ENCODE measurements at places on chromosomes 3 and 15.

- DNase-seq: no peak
Observed at GRCh38 chr3:196236223-196236622, 19.9 kb downstream of the SLC51A start.

DNA sequence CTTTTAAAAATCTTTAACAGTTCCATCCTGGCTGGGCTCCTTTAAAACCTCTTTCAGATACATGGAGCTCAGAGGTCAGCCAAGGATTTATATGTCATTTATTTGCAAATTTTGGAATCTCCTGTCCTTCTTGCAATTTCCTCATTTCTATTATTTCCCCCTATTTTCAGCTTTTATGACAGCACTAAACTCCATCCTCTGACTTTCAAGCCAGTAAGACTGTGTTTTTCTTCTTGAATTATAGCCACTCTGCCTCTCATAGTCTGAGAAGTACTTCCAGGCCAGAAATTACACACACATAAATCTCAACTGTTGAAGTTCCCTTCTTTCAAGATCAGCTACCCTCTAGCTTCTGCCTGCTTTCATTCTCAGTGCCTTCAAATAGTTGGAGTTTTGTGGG is 73.2 kb downstream of the IQCH start:
- no peak for DNase-seq

DNA sequence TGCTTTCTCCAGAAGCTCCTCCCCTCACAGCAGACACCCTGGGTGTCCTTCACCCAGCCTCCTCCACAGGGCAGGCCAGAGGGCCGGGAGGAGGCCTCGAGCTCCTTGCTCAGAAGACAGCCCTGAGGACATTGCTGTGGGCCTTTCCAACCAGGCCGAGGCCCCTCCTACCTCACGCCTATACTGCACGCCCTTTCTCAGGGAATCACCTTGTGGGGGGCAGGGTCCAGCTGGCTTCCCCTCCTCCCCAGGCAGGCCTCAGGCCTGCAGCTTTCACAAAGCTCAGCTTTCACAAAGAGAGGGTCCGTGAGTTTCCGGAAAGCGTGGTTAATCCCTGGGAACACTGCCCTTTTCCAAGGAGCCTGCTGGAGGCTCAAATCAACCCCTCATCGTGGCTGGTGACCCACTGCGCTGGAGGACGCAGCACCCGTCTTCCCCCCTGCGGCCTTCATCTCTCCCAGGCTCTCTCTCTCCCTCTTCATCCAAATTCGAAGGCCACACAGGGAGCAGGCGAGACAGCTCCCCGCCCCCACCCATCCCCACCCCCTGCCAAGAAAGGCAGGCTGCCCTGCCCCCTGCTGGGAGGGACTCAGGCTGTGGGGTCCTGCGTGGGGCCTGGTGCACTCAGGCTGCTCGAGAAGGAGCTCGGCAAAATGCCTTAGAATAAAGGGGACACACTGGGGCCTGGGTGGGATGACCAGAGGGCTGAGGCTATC is 79.4 kb downstream of the OCA2 start:
- no peak for DNase-seq

DNA sequence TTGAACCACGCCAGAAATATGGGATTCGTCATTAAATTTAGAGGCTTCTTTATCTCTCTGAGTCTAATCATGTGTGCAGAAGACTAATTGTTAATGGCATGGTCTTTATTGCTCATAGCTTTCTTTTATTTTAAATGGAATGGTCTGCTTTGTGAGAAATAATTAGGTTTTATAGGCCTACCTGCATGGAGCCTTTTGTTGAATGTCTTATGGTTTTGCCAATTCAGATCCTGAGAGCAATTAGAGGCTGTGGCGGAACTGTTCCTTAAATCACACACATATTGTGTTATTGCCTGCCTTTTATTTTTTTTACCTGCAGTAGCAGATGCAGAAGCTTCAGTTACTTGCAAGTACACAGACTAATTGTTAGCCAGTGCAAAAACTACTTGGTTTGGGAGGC is 306.2 kb downstream of the NLGN1 start:
- no peak for DNase-seq

GRCh38 chr15:74200871-74201419 is 1.6 kb downstream of the STRA6 start:
- DNase-seq: no peak

- DNase-seq: no peak
Observed at GRCh38 chr3:187098923-187099512, 40.3 kb downstream of the RPL39L start.

GRCh38 chr3:57080171-57080570 is 19.7 kb downstream of the SPATA12 start:
- no peak for DNase-seq

DNA sequence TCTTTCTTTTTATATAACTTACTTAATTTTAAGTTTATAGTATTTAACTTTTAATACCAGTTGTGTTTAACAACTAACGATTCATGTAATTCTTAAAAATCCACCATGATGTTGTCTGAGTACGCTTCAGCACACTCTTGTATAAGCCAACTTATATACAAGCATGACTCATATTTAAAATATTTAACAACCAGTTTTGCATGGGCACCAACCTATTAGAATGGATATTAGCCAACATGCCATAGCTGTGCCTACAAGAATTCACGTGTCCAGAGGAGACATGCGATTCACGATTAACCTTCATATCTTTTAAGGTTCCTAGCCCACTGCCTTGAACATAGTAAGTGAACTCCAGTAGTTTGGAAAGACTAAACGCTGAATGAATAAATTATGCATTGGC is 1023.2 kb downstream of the TBL1XR1 start:
- DNase-seq: no peak

GRCh38 chr3:134232151-134232550 is 18.5 kb downstream of the RYK start:
- DNase-seq: no peak
